ENCODE measurements at places on chromosomes 11 and 22.

DNA sequence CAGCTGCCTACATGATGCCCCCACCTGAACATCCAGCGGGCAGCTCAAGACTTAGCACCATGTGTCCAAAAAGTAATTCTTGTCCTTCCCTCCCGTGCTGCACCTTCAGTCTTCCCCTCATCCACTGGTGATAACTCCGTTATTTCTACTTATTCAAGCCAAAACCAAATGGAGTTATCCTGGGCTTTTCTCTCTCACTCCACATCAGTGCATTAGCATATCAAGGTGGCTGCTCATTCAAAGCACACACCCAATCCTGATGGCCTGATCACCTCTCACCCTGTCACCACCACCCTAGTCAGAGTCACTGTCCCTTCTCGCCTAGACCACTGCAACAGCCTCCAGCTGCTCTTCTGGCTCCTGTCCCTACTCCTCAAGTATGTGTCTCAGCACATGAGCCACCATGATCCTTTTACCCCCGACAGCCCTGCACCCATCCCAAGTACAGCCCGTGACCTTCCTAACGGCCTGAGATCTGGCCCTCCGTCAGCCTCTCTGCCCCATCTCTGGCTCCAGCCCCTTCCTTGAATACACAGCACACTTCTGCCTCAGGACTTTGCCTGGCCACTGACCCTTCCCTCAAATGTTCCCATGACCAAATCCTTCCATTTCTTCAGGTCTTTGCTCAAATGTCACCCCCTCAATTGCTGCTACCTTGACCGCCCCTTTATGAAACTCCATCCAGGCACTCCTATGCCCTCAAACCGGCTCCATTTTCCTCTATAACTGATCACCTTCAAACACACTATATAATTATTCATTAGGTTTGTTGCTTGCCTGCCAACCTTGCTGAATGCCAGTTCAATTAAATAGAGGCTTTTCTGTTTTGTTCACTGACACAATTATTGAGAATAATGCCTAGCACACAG is 19.7 kb upstream of the SLC25A1 start:
- DNase-seq: no peak

- DNase-seq: no peak
Measured at GRCh38 chr11:3867209-3868091, 12.0 kb downstream of the STIM1 start.

DNA sequence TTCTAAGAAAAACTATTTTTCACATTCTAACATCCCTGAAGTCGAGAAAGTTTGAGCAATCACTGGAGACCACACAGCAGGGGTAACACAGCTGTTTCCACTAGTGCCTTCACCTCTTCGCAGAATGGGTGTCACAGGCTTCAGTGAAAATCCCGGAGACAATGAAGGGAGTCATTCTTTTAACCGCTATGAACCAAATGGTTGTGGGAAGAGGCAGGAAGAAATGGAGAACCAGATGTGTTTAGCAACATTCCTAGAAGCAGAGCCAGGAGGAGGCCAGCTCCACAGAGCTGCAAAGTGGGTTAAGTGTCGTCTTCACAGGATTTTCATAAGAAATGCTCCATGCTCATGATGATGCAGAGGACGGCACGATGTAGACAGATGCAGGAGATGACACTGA is 221.1 kb downstream of the LARGE1 start:
- no peak for DNase-seq

DNA sequence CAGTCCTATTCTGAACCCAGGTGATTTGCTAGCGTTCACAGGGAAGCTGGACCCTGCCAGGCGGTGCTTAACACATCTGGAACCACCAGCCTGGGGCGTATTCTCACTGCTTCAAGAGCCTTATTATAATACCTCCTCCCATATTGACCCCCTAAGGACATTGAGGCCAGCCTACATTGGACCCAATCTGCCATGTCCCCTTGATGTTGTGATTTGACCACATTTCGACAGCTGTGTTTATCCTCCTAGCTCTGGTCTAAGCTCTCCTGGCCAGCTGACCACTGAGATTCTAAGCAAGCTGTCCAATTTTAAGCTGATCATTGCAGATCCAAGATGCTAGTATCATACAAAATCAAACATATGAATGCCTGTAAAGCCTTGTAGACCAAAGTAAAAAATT is 148.1 kb upstream of the BLID start:
- no peak for DNase-seq

GRCh38 chr11:84022201-84022600 is 736.0 kb upstream of the CCDC90B start:
- no peak for DNase-seq

GRCh38 chr11:15148169-15148568 is 33.4 kb downstream of the INSC start:
- DNase-seq: no peak

- no peak for DNase-seq
Measured at GRCh38 chr22:33865248-33865647, 55.0 kb downstream of the LARGE1 start.

DNA sequence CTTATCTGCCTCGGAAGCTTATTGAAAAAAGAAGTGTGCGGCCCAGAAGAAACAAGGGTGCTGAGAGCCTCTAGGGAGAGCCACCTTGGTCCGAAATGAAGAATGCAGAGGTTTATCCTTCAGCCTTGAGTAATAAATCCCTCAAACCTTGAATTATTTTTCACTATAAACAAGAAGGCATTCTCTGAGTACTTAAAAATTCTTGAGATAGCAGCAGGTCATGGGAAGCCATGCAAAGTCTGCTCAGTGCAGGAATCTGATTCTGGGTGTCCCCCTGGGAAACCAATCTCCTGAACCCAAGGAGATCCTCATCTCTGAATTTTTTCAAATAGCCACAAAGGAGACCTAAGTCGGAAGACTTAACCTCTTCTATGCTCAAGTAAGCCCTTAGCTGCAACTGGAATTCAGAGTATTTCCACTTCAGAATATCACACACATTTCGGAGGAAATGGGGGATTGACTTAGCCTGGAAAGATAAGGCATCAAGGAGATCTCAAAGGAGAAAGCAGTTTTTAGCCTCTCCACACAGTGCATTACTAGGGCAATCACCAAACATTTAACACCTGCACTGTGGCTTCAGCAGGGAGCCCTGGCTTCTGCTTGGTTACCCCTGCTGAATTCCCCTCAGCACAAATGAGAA is 365.0 kb downstream of the ETS1 start:
- no peak for DNase-seq

DNA sequence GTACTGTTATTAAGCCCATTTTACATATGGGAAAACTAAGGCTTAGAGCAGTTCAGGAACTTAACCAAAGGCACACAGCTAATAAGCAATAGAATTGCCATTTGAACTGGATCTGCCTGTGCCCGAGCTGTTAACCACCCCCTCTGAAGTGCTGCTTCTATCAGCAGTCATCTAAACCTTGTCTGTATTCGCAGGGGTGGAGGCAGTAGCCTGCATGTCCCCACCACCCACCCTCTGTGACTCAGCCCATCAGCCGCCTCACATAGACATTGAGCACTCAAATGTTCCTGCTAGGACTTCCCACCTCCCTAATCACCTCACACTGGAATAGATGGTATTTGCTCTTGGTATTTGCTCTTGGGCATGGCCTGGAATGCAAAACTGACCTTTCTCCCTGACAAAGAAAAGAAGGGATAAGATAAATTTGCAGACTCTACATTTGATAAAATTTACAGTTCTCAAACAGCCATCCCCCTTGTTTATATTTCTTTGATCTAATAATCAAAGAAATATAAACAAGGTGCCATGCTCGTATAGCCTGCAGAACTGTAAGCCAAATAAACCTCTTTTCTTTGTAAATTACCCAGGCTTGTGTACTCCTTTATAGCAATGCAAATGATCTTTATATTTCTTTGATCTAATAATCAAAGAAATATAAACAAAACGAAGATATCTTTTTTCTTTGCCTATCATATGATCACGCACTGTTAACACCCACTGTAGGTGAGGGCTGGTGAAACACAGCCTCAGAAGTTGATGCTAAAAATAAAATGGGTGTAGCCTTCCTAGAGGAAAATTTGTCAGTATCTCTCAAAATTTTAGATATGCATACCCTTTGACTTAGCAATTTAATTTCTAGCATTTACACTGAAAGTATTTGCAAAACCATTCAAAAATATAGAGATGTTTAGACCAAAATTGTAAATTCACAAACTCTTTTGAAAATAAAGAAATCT is 15.9 kb downstream of the DKK3 start:
- no peak for DNase-seq

DNA sequence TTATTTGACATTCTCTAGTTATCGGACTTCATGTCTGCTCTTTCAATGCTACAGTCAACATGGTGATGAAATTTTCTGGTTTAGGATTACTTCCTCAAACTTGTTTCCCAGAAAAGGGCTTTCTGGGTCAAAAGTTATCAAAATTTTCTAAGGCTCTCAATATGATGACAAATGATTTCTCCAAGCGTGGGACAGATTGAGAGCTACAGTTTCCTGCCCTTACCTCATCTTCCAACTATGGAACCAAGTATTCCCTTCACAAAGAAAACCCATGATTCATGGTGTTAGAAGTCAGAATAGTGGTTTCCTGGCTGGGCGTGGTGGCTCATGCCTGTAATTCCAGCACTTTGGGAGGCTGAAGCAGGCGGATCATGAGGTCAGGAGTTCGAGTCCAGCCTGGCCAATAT is 17.8 kb downstream of the MYO18B start:
- DNase-seq: no peak

DNA sequence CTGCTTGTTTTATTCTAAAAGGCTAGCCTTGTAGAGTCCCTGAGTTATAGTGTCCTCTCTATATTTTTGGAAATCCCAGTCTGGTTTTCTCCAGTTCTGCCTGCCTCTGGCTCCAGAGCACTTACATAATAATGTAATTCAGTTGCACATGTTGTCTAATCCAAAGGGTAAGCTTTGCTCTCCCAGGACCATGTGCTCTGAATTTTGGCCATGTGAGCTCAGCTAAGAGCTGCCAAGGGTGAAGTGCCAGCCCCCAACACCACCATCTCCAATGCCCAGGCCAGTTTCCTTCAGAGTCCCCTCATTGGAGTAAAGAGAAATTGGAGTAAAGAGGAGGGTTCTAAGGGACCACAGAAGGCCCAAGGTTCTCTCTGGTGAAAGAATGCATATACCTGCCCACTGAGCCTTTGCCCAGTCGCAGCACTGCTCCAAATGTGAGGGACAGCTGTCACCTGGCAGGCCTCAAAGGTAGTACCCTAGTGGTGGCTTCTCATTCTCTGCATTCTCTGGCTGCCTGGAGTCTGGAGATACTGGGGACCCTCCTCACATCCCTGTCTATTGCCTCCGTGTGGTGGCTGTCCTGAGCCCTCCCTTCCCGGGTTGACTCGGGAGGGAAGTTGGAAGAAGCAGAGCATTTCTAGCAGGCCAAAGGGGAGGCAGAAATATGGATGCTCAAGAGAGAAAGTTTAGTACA is 4.9 kb downstream of the CRY2 start:
- no peak for DNase-seq

DNA sequence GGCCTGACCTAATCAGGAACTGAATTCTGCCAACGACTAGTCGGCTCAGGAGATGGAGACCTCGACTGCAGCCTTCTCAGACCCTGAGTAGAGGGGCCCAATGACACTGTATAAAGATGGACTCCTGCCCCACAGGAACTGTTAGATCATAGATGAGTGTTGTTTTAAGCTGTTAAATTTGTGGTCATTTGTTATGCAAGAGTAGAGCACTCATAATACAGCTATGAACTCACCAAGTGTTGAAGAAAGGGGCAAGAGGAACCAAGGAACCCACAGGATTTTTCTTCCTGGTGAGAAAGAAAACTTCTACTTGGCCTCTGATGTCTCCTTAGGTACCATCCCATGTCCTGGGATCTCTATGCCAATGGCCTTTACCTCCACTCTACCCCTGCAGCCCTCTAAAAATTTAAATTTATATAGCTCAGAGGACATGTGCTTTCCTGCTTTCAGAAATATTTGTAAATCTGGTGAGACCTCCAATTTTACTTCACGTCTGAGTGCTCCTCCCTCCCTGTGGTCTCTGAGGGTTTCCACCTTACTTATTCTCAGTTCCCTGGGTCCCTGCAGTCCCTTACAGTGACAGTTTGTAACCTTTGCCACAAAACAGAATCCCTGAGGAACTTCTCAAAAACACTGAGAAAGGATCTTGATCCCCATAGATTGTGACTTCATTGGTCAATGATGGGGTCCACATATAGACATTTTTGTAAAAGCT is 256.3 kb upstream of the ARHGAP20 start:
- no peak for DNase-seq

GRCh38 chr22:39289533-39289932 is 29.9 kb downstream of the RPL3 start:
- DNase-seq: no peak

DNA sequence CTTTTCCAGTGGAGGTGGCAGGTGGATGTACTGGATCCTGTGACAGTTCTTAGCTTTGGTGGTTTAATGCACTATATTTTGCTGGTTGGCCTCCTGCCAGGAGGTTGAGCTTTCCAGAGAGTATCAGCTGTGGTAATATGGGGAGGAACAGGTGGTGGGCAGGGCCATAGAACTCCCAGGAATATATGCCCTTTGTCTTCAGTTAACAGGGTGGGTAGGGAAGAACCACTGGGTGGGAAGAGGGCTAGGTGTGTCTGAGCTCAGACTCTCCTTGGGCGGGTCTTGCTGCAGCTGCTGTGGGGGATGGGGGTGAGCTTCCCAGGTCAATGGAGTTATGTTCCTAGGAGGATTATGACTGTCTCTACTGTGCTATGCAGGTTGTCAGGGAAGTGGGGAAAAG is 203.8 kb downstream of the DLG2 start:
- DNase-seq: no peak

DNA sequence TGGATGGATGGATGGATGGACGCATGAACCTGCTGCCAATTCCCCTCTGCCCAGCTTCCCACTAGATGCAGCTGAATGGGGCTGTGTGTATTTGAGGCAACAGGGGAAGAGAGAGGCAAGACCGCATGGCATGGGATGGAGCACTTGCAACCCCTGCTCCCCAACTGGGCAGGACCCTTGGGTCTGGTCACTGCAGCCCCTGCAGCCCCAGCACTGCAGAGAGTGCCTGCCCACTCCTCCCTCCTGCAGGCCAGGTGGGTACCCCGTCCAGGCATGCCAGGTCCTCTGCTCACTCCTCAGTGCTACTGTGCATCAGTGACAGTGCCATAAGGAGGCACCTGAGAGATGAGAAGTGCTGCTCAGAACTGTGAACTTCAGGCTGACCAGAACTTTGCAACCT is 40.3 kb downstream of the OSBPL5 start:
- no peak for DNase-seq

GRCh38 chr22:47878460-47878859 is 1116.0 kb downstream of the TBC1D22A start:
- DNase-seq: no peak

DNA sequence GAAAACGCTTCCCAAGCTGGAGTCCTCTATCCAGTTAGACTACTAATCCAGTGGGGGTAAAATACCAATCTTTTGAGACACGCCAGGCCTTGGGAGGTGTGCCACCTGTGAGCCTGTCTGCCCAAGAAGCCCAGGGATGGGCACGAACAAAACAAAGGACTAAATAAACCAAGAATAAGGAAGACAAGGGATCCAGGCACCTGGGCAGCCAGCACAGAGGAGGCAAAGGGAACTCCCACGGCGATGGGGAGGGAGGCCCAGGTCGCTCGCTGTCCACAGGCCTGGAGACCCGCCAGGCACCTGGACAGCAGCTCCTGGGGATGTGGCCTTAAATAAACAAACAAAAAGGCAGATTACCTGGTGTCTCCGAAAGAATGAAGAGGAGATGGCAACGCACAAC is 31.4 kb downstream of the LRFN4 start:
- DNase-seq: no peak

- DNase-seq: no peak
Measured at GRCh38 chr11:97290464-97291041, 900.7 kb downstream of the JRKL start.

- no peak for DNase-seq
Measured at GRCh38 chr11:27248576-27249509, 114.2 kb downstream of the CCDC34 start.

GRCh38 chr22:25346859-25347751 is 127.7 kb downstream of the CRYBB2 start:
- no peak for DNase-seq

Data from esophagus squamous epithelium (tissue), 5 donors.